ENCODE measurements at places on chromosomes 16 and 17. TPM values are rescaled to one million over a fixed set of nuclear protein-coding genes. Genes with fewer than 3 reads are reported as not detected.

Gene TEKT5
- not detected for total RNA-seq

- no peak overlapping the region for H3K27ac ChIP-seq
- H3K27me3 ChIP-seq: no peaks in the 10 kb centered on the region
- H3K4me1 ChIP-seq: no peaks in the 10 kb centered on the region
- no peak overlapping the region for H3K4me3 ChIP-seq
These were observed 33.2 kb downstream of the IRX6 start for GRCh38 chr16:55357241-55357640.

GRCh38 chr17:50783193-50783660 is 15.9 kb upstream of the ANKRD40CL start:
- no peak overlapping the region for H3K27ac ChIP-seq
- peak overlapping the region; percentile 27 for H3K4me3 ChIP-seq
- H3K36me3 ChIP-seq: no peaks in the 10 kb centered on the region
- H3K4me1 ChIP-seq: no peaks in the 10 kb centered on the region
- DNase-seq: peak; percentile 97

- DNase-seq: peak; percentile 65
- peak overlapping the region; percentile 90 for H3K27ac ChIP-seq
- no peaks in the 10 kb centered on the region for H3K36me3 ChIP-seq
- H3K4me1 ChIP-seq: peaks cover 24% of the 10 kb centered on the region
- H3K27me3 ChIP-seq: no peaks in the 10 kb centered on the region
These were observed 98.9 kb upstream of the GSE1 start for GRCh38 chr16:85514295-85514597.

DNA sequence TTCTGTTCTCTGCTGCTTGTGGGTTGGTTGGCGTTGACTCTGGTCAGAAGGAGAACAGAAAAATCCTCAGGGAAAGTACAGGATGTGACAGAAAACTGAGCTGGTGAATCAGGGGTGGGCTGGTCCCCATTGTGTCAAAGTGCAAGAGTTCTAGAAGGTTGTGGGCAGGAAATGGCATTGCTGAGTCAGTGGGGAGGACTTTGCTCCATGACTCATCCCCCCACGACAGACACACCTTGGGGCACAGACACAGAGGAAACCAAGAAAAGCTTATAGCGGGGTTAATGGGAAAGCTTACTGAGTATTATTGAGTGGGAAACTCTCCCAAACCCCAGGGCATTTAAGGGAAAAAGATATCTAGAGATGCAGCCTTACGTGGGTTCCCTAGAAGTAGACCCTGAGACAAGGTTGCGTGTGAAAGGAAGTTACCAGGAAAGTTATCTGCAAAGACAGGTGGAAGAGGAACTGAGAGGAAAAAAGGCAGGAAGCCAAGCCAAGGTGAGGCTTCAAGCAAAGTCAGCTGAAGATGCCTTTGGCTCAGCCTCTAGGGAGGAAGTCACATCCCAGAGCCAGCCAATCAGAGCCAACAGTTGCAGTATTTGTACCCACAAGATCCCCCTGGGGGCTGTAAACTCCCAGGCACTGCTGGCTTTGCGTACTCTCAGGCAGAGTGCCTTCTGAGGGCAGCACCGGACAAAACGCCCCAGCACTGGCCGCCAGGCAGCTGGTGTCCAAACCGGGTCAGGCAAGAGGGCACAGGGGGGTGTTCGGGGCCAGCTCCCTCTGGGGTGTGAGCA is 86.4 kb downstream of the FOXL1 start:
- H3K27ac ChIP-seq: peak overlapping the region; percentile 99
- no peaks in the 10 kb centered on the region for H3K36me3 ChIP-seq
- peak overlapping the region; percentile 34 for H3K4me3 ChIP-seq
- peak; percentile 91 for DNase-seq
- H3K4me1 ChIP-seq: peaks cover 32% of the 10 kb centered on the region
